ENCODE measurements at places on chromosomes 11 and 22.

GRCh38 chr11:119730789-119731386 is 1.9 kb upstream of the NECTIN1 start:
- no peak for DNase-seq

- no peak for DNase-seq
Observed at GRCh38 chr11:45677770-45678512, 12.5 kb upstream of the CHST1 start.

DNA sequence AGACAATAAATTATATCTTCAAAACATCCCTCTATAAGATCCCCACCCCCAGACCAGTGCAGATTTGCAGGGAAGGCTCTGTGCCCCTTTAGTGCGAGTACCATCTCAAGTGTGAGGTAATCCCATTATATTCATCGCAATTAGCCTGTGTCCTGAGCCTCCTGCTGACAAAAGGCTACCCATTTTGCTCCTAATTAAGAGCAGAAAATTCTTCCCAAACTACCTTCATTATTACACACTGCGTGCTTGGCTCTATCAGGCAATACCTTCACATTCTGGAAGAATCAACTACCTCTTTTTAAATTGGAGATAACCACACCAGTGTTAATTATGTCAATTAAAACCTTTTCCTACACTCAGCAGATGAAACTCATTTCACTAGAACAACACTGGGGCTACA is 1133.4 kb upstream of the CCDC90B start:
- no peak for DNase-seq

DNA sequence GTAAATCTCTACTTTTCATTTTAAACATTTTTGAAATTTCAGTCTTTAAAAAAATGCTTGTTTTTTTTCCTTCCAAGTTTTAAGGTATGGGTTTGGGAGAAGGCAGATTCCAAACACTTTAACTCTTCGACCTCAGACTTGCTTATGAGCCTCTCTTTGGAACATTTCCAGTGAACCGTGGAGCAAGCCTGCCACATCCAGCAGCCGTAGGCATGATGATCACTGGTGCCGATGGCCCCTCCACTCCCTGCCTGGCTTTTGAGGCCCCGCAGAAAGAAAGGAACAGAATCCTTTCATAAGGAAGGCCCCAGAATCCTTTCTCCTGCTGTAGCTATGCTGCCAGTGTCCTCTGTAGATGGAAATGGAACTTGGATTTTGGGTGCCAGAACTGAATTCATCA is 50.7 kb downstream of the BMAL1 start:
- no peak for DNase-seq

GRCh38 chr22:44340271-44341239 is 27.8 kb upstream of the SHISAL1 start:
- no peak for DNase-seq

GRCh38 chr22:49251371-49251770 is 576.3 kb downstream of the BRD1 start:
- DNase-seq, result no peak

DNA sequence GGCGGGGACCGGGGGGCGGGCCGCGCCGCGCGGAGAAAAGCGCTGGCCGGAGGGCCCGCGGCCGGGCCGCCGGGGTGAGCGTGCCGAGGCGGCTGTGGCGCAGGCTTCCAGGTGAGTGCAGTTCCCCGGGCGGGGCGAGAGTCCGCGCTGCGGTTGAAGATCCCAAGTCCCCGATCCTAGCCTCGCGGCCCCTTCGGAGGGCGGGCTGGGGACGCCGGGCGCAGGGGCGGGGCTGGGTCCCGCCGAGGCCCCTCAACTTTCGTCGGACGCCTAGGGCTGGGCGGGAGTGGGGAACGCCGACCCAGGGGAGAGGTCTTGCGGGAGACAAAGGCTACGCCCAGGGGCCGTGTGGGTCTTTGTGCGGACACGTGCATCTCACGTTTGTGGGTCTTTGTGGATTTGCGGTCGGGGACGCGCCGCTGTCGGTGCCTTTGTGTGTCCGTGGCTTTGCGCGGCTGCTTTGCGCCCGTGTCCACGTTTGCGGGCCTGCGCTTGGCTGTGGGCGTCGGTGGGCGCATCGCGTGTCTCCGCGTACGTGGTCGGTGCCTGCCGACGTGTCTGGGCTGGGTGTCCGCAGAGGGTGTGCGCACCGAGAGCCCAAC is at the start of gene TSKU:
Gene TSKU (plus strand): TSS at position 63 of the 602 bp plus-strand sequence. CDS start 12,261 bp downstream, outside the sequence.
- no peak for DNase-seq

- no peak for DNase-seq
Observed at GRCh38 chr11:125071435-125071834, 8.3 kb downstream of the SLC37A2 start.

DNA sequence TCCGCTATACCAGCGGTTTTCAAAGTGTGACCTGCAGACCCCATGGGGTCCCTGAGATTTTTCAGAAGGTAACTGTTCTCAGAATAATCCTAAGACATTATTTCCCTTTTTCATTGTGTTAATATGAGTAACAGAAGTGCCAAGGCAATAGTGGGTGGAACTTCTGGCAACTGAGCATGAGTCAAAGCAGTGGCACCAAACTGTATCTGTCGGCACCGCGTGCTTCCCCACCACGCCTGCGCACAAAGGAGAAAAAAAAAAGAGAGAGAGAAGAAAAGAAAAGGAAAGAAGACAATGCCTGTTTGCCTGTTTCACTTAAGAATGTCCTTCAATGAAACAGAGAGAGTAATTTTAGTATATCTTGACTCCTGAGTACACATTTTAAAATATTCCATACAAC is 679.9 kb downstream of the OPCML start:
- DNase-seq, result no peak

DNA sequence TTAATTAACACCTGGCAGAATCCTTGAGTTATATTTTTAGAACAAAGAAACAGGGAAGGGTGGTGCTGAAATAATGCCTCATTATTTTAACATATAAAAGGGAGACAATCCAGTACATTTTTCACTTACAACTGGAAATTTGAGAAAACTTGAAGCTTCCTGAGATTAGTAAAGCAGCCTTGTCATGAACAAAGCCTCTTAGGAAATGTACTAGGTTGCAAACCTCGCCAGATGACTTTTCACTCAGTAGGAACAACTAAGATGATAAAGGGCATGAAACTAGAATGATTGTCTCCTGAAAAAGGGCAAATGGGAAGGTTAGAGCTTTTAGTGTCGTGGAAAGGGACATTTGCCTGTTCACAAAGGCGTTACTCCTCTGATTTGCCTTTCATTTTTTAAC is 289.6 kb downstream of the ETS1 start:
- DNase-seq, result no peak

GRCh38 chr22:24155627-24156140 is 25.6 kb upstream of the SUSD2 start:
- DNase-seq, result peak; percentile 11

DNA sequence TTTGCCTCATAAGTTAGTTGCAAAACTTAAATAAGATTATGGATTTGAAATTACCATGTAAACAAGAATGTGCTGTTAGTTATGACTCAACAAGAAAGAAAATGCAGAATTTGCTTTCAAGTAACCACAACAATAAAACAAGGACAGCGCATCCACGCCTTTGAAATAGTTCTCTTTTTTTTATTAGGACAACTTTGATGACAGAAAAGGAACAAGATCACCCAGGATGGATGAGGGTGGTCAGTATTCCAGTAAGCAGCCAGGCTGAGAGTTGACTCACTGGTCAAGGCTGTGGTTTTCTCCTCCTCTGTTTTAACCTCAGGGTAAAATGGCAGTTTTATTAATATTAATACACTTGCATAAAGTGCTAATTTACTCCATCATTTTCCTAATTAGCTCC is 544.4 kb downstream of the OPCML start:
- no peak for DNase-seq

- DNase-seq, result no peak
Observed at GRCh38 chr11:134409552-134410429, 2.3 kb downstream of the B3GAT1 start.
